ENCODE measurements at places on chromosomes 3 and 15.

- DNase-seq: no peak
Measured at GRCh38 chr3:120823156-120823555, 80.6 kb downstream of the GTF2E1 start.

- peak; percentile 77 for DNase-seq
Measured at GRCh38 chr3:58568572-58569286, 8.5 kb downstream of the FAM107A start.

GRCh38 chr3:64796607-64797399 is 109.0 kb upstream of the ADAMTS9 start:
- no peak for DNase-seq

GRCh38 chr15:36361351-36361870 is 218.0 kb upstream of the CDIN1 start:
- DNase-seq: no peak

GRCh38 chr15:78065973-78066946 is 11.3 kb downstream of the TBC1D2B start:
- peak; percentile 22 for DNase-seq

DNA sequence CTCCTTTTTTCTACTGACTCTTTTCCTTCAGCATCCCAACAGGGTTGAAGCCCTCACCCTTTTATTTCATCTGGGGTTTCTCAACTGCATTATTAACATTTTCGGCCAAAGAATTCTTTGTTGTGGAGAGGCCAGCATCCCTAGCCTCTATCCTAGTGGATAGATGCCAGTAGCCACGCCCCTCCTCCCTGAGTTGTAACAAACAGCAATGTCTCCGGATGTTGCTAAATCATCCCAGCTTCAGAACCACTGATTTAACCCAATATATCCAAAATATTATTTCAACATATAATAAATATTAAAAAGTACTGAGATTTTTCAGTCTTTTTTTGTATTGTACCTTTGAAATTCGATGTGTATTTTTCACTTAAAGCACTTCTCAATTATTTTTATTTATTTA is 2.0 kb upstream of the RNF111 start:
- no peak for DNase-seq

DNA sequence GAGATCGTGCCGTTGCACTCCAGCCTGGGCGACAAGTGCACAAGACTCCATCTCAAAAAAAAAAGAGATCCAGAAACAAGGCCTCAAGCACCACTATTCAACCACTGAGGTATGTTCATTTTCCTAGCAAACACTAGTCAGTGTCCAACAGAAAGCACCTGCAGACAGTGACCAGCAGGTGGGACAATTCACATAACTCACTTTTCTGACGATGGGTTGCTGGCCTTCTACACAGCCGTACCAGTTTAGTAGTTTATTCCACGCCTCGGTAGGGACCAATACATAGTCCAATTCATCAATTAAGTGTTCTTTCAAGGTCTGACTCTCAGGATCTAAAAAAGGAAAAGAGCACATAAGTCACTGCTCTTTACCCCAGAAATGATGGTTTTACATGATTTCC is 12.4 kb downstream of the USP4 start:
- no peak for DNase-seq

DNA sequence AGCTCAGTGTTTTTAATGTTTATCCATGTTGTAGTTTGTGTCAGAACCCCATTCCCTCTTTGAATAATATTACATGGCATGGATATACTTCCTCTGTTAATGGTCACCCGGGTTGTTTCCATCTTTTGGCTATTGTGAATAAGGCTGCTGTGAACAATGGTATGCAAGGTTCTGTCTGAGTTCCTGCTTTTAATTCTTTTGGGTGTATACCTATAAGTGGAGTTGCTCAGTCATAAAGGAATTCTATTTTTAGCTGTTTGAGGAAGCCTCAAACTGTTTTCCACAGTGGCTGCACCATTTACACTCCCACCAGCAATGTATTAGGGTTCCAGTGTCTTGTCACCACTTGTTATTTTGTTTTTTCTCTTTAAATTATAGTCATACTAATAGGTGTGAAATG is 99.6 kb downstream of the SLC25A26 start:
- DNase-seq: no peak

DNA sequence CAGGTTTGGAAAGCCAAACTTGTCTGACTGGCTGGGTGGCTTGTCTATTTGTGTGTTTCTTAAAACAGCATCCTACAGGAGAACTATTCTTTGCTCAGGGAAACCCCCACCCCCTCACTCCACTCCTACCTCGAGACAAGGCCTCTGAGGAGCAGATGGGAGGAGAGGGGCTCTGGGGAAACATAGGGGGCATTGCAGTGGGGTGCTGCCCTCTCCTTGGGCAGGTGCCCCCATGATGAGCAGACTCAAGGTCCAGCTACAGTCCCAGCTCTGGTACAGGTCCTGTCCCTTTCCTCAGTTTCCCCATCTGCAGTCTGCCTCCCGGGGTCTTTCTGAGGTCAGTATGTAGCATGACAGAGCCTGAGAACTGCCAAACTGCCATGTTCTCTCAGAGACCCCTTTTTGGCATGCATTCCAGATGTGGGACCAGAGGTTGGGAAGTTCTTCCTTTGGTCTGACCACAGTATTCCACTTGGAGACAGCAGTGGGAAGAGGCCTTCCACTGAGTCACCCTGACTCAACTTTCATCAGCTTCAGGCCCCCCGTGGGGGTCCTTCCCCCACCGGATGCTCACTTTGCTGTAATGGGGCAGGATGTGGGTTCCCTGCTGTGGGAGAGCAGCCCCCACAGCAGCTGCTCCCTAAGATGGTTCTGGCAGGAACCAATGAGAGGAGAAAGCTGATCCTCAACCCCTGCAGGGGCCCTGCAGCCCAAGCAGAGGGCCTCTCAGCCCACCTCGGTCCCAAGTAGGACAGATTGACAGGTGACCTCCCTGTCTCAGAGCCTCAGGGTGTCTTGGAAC is 32.3 kb upstream of the CYP11A1 start:
- DNase-seq: no peak

DNA sequence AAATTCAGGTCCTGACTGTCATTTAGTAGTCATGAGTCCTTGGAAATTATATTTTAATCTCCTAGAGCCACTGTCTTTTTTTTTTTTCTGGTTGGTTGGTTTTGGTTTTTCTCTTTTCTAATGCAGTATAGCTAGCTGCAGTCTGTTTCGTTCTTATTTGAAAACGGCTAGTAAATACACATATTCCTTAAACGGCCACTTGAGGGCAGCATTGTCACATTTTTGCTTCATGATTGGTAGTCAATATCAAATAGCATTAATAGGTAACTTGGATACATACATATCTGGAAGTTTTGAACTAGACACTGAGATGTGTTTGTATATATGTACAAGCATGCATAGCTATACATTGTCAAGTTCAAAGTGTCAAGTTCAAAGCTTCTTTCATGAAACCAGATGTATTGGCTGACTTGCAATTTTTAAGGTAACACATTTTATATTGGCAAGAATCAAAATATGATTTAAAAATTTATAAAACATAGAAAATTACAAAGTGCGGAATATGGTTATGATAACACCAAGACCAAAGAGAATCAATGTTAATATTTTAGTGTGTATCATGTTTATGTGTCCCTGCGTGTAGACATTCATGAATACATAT is 22.5 kb downstream of the GABRA5 start:
- DNase-seq: no peak

DNA sequence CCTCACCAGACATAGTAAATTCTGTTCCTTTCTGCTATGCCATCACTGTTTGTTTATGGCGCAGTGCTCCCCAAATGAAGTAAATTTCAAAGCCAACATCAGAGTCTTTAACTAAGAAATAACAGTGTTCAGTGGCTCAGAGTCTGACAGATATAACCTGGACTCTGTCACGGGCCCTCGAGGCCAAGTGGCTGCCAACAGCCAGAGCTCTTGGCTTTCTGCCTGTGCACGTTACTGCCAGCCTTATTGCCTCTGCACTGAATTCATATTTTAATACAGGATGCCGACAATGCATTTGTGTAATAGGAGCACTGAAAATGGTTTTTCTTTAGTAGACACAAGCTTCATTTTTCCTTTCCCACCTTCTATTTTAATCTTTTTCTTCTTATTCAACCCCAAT is 219.9 kb downstream of the NLGN1 start:
- DNase-seq: no peak

GRCh38 chr3:25385807-25386460 is 42.1 kb upstream of the RARB start:
- DNase-seq: no peak

DNA sequence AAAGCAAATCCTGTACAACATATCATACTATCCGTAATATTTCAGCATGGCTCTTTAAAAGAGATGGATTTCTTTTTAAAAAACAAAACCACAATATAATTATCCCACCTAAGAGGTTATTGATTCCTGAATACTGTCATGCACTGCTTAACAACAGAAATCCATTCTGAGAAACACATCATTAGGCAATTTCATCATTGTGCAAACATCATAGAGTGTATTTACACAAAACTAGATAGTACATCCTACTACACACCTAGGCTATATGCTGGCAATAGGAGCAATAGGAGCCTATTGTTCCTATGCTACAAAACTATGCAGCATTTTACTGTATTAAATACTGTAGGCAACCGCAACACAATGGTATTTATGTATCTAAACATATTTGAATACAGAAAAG is 242.0 kb downstream of the NEK10 start:
- no peak for DNase-seq

GRCh38 chr15:95567686-95568085 is 762.8 kb upstream of the NR2F2 start:
- no peak for DNase-seq

GRCh38 chr15:34332553-34333120 is 4.9 kb downstream of the SLC12A6 start:
- DNase-seq: no peak

DNA sequence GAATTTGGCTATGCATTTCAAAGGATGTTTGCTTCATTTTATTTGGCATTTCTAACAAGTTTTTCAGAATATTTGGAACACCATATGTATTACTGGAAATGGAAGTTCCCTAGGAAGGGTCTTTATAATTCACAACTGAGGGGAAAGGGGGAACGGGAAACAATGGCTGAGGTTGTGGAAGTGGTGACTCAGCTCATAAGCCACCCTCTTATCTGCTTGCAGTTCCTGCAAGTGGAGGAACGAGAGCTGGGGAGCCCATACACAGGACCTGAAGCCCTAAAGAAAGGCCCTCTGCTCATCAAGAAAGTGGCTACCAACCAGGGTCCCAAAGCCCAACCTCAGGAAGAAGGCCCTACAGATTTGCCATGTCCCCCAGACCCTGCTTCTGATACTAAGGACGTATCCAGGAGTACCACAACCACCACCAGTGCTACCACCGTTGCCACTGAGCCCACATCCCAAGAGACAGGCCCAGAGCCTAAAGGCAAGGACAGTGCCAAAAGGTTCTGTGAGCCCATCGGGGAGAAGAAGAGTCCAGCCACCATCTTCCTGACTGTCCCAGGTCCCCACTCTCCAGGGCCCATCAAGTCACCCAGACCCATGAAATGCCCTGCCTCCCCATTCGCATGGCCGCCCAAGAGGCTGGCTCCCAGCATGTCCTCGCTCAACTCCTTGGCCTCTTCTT is 37.9 kb downstream of the ESYT3 start:
- no peak for DNase-seq

- DNase-seq: no peak
Measured at GRCh38 chr3:128727485-128727884, 1.5 kb downstream of the RAB7A start.

- peak; percentile 47 for DNase-seq
Measured at GRCh38 chr3:169147238-169148008, 516.1 kb downstream of the MECOM start.

- DNase-seq: no peak
Measured at GRCh38 chr15:72178976-72179585, 18.5 kb downstream of the GRAMD2A start.

DNA sequence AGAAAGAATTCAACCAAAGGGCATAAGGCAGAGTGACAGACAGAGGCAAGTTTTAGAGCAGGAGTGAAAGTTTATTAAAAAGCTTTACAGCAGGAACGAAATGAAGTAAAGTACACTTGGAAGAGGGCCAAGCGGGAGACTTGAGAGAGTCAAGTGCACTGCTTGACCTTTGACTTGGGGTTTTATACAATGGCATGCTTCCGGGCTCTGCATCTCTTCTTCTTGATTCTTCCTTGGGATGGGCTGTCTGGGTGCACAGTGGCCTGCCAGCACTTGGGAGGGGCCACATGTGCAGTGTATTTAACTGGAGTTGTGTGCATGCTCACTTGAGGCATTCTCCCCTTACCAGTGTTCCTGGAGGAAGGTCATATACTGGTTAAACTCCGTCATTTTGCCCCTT is 30.4 kb upstream of the KLHL25 start:
- no peak for DNase-seq

GRCh38 chr15:98838387-98839259 is 169.0 kb downstream of the PGPEP1L start:
- DNase-seq: no peak

DNA sequence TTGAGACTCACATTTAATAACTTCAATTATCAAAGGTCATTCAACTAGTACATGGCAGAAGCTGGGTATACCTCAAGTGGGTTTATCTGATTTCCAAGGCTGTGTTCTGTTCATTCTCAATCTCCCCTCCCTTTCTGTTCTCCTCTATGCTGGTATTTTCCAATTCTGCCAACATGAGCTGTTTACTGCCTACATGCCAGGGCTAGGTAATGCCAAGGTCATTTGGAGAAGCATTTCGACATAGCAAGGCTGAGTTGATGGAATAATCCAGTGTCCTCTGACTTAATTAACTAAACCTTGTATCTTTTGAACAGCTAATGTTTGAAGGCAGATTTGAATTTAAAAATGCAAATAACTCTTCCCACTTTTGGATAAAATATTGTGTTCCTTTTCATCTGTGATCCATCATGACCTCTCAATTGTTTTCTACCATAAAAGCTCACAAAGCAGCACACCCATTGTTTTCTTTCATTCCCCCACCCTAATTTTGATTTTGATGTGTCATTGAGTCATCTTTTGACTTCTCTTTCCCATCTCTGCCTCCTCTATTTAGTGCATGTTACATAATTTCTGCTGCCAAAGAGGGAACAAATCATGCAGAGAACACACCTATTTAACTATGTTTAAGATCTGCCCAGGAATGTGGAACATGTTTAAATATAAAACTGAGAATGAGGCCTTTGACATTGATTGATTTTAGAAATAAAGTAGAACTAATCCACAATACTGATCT is 308.8 kb upstream of the NR2E3 start:
- peak; percentile 71 for DNase-seq

- DNase-seq: peak; percentile 72
Measured at GRCh38 chr15:84955089-84955848, 26.4 kb upstream of the PDE8A start.

DNA sequence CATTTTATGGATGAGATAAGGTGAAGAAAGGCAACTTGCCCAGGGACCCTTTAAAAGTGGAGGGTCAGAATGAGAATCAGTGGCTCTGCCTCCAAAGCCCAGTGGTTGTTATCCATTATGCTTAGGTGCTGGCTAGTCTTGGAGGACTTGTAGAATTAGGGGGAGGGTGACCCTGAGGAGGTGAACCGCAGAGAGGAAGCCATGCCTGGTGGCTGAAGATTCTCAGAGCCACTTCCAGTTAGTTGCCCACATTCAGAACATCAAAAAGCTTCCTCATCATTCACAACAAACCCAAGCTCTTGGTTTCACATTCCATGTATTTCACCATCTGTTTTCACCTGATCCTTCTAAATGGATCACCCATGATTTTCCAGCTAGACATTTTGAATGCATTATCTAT is 11.2 kb downstream of the EBLN2 start:
- no peak for DNase-seq

GRCh38 chr15:55863911-55864310 is 121.0 kb upstream of the PRTG start:
- DNase-seq: no peak

- DNase-seq: no peak
Measured at GRCh38 chr3:61589856-61590255, 28.5 kb downstream of the PTPRG start.

Measured in right lobe of liver (tissue), 6 donors.